ENCODE measurements at places on chromosomes 2 and 18. TPM values are rescaled to one million over a fixed set of nuclear protein-coding genes. Genes with fewer than 3 reads are reported as not detected.

- DNase-seq = no peak
These were observed 24.0 kb upstream of the ITGA6 start for GRCh38 chr2:172403402-172403801.

DNA sequence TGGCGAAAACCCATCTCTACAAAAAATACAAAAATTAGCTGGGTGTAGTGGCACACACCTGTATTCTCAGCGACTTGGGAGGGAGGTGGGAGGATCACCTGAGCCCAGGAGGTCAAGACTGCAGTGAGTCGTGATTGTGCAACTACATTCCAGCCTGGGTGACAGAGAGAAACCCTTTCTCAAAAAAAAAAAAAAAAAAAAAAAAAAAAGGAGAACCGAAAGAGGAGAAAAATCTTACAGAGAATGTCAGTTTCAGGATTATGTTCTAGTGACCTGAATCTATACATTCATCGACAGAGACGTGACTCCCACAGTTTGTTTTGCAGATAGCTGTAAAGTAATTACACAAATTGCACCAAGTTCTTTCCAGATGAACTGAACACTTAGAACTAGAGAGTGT, 187.8 kb downstream of the FTCDNL1 start:
- no peak for DNase-seq

DNA sequence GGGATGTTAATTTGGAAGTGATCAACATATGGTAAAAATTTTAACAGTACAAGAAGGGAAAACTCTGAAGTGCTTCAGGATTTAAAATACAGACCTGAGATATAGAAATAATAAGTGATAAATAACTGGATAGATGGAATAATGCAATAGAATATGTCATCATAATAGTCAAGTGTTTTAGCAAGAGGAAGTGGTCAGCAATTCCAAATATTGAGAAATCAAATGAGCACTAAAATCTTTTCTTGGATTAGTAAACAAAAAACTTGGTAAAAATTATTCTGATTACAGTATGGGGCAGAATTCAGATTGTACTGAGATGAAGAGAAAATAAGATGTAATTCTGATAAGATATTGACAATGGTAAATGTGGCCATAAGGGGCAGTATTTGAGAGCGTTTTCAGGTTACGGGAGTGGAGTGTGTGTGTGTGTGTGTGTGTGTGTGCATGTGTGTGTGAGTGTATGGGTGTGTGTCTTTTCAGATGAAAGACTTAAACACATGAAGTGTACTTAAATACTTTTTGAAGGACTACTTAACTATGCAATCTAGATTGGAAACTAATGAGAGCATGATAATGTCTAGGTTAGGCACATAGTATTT, 217.9 kb upstream of the ITGA4 start:
- DNase-seq = no peak

- DNase-seq = no peak
These were observed 432.7 kb upstream of the ID2 start for GRCh38 chr2:8249141-8249540.

DNA sequence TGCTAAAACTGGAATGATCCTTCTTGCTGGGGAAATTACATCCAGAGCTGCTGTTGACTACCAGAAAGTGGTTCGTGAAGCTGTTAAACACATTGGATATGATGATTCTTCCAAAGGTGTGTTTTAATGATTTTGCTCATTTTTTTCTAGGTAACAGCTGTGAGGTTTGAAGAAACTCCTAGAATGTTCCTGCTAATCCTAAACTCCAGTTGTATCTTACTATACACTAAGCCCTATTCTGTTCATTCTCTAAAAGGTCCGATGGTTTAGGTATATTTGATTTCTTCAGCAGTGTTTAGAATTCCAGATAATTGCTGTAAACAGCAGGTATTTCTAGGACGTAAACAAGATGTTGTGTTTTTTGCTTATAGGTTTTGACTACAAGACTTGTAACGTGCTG, 2.3 kb downstream of the MAT2A start:
- no peak for DNase-seq

DNA sequence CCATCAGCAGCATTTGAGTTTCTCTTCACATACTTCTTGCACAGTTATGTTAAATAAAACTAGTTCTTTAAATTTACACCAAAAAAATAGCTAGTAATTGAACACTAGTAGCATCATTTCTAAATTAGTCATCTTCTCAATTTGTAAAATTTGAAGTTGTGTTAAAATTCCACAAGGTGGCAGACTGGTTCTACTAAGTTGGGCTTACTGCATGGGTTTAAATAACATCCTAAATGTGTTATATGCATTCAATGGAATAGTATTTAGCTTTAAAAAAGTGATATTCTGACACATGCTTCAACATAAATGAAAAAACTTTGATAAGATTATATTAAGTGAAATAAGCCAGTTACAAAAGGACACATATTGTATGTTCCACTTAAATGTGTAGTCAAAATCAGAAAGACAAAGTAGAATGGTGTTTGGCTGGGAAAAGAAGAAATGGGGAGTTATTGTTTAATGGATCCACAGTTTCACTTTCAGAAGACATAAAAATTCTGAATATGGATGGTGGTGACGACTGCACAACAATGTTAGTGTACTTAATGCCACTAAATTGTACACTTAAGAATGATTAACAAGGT, 28.7 kb upstream of the RPRD1A start:
- DNase-seq = no peak

DNA sequence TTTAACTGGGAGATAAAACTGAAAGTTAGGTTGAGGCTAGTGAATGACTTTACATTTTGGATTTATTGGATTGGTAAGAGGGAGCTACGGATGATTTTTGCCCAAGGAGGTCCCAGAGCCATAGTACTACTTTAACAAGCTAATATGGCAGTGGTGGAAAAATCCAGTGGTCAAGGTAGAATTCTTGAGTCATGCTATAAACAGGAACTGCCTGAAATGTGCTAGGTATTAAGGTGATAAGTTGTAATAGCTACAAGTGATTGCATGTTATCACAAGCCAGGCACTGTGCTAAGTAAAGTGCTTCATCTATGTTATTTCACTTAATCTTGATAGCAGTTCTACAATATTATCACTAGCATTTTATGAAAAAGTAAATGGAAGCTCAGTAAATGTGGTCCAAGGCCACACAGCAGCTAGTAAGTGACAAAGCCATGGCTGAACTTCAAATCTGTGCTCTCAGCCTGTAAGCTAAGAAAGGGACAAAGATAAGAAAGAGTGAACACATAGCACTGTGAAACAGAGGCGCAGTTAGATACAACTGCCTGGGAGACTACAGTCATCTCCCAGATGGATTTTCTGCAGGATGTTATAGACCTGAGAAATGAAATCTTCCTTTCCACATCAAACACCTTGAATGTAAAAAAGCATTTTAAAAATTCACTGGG, 469.6 kb downstream of the TGIF1 start:
- no peak for DNase-seq

CD226 gene
- total RNA-seq = 153 TPM

GRCh38 chr2:203484266-203485112, 50.6 kb downstream of the RAPH1 start:
- DNase-seq = peak; percentile 61

FKBP1B gene
- total RNA-seq = 2.4 TPM

DNA sequence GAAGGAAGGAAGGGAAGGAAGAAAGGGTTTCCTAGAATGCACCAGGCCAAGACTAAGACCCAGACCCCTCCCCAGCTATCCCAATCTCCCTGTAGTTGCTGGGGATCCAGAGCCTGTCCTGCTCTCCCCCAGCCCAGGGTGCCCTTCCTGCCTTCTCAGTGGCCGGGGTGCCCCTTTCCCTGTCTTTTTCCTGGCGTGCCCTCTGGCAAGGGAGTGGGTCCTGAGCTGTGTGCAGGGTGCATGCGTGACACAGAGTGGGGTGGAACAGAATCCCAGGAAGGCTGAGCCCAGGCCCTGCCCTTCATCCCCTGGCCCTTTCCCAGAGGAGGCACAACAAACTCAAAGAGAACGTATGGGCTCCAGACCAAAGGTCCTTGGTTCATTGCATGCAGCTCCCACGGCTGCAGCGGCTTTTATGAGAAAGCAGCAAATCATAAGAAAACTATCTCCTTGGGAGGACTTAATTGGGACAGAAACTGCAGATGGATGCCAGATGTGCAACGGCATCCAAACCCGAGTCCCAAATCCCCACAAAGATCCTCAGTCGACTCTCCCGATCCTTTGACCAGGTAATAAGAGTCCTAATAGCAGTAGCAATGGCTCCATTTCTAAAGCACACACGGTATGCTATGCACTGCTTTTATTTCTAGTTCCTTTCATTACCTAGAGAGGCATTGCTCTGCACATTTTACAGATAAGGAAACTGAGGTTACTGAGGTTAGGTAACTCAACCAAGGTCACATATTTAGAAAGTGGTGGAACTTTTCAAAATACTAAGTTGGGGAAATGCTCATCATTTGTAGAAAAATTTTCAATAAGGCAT, 12.7 kb upstream of the ARID5A start:
- DNase-seq = no peak

IL36RN gene
- total RNA-seq = not detected

DNA sequence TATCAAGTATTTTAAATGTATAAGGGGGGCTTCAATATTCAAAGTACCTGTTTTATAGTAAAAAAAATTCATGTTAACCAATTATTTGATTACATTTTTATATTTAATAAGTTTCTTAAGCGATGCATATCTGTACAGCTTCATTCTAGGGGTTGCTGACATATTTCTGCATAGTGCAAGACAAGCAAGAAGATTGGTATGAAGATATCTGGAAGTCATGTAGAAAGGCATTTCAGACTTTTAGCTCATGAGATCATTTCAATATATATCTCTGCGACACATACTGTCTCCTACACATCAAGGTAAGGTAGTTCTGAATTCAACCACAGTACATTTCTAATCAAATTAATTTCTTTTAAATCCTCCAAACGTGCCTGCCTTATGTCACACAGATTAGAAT, 73.1 kb downstream of the MEMO1 start:
- no peak for DNase-seq

Measured in natural killer cell treated with Interleukin-12 subunit alpha and Interleukin-12 subunit beta and Interleukin-15 and Interleukin-18, amount 100 ng/mL, for 72 hours (primary cell).